Stimulated activated CD4-positive, alpha-beta T cell treated with anti-CD3 and anti-CD28 coated beads, Interleukin-2, amount 100 ng/mL, for 24 hours (primary cell): ENCODE measurements at places on chromosomes 16 and 17.

DNA sequence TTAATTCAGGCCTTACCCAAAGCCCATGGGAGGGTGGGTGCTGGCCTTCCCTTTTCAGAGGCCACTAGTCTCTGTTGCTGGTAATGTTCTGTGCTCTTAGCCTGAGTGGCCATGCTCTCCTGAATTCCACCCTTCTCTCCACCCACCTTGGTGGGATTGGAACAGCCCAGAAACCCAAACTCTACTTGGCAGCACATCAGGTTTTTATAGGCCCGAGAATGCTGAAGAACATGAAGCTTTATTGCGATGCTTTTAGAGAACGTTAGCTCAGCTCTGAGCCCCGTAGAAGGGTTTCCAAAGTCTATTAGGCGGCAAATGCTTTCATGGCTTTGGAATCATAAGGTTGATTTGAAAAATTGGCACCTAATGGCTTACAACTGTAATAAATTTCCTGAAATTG lies 209.3 kb downstream of the MSI2 start:
- no peak for DNase-seq

GRCh38 chr17:28513476-28513875 lies 7.3 kb downstream of the FOXN1 start:
- no peak for DNase-seq

DNA sequence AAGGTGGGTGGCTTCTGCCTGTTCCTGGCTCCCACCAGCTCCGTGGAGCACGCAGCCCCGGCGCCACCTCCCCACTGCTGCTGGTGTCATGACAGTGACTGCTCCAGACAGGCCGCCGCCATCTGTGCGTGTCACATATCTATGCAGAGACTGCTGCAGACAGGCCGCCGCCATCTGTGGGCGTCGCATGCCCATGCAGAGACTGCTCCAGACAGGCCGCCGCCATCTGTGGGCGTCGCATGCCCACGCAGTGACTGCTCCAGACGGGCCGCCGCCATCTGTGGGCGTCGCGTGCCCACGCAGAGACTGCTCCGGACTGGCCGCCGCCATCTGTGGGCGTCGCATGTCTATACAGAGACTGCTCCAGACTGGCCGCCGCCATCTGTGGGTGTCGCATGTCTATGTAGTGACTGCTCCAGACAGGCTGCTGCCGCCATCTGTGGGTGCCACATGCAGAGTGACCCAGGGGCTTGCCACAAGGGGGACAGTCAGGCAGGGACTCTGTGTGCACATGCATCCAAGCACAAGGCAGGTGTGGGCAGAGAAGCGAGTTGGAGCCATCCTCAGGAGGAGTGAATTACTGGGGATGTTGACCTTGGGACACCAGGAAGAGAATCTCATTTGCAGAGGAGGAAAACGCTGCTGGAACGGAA lies 3.3 kb upstream of the FN3KRP start:
- no peak for DNase-seq

GRCh38 chr17:39769974-39770587 lies 32.3 kb downstream of the GRB7 start:
- DNase-seq, result peak; percentile 55

DNA sequence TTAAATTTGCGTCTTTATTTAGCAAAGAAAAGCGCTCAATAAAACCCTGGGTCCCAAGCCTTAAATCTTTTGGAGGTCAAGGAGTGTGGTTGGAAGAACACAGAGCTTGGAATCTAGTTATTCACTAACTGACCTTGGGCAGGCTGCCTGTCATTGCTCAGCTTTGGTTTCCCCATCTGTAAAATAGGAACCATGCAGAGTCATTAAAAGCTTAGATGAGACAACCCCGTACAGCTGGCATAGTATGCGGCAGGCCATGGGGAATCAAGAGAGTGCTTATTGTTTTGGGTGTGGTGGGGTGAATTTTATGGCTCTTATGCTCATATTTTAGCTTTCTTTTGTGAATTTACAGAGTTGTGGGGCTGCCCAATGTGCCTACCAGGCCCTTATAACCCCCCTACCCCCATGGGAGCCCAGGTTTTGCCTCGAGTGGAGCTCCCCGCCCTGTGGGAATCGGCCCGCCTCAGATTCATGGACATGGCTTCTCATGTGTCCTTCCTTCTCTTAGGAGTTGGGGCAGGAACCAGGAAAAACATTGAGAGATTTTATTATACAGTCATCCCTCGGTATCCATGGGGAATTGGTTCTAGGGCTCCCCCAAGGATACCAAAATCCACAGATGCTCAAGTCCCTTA lies 113.5 kb downstream of the CLEC16A start:
- no peak for DNase-seq

- peak; percentile 64 for DNase-seq
Measured at GRCh38 chr16:11175787-11176341, 80.1 kb downstream of the SOCS1 start.

GRCh38 chr16:50152351-50152806 lies 727 bp upstream of the TENT4B start:
- DNase-seq, result peak; percentile 75
